Pancreas (tissue), 10 donors: ENCODE measurements at places on chromosomes 3 and 15.

DNA sequence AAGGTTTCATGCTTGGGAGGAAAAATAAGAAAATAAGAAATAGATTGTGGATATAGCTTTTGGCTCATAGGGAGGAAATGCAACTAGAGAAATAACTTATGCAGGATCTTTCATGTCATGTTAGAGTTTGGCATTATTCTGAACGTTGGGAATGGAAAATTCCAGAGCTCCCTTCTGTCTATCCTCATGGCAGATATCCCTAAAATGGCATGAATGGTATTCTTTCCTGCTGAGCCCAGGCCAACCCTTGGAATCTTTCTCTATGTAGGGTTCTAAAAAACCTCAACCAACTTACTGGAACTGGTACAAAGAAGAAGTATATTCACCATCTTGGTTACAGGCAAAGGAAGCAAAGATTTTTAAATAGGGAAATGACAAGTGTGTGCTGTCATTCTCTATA lies 212.5 kb downstream of the CHST2 start:
- H3K4me3 ChIP-seq = no peak overlapping the region
- H3K27ac ChIP-seq = no peak overlapping the region
- no peaks in the 10 kb centered on the region for H3K4me1 ChIP-seq
- no peaks in the 10 kb centered on the region for H3K27me3 ChIP-seq

DNA sequence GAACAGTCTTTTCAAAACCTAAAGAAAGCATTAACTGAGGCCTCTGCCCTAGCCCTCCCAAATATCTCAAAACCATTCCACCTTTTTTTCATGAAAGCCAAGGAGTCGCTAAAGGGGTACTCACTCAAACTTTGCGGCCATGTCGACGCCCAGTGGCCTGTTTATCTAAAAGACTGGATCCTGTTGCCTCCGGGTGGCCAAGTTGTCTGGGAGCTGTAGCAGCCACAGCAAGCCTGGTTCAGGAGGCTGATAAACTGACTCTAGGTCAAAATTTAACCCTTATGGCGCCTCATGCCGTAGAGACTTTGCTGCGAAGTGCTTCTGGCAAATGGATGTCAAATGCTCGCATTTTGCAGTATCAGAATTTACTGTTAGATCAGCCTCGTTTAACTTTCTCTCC lies 39.5 kb downstream of the ZBTB11 start:
- H3K4me3 ChIP-seq = no peak overlapping the region
- no peaks in the 10 kb centered on the region for H3K36me3 ChIP-seq
- no peak overlapping the region for H3K27ac ChIP-seq
- no peak for DNase-seq
- H3K4me1 ChIP-seq = no peaks in the 10 kb centered on the region

- no peak for DNase-seq
- H3K4me3 ChIP-seq = peak overlapping the region; percentile 80
- peak overlapping the region; percentile 47 for H3K27ac ChIP-seq
- no peaks in the 10 kb centered on the region for H3K27me3 ChIP-seq
Observed at GRCh38 chr15:78077871-78078210, 330 bp upstream of the TBC1D2B start.

DNA sequence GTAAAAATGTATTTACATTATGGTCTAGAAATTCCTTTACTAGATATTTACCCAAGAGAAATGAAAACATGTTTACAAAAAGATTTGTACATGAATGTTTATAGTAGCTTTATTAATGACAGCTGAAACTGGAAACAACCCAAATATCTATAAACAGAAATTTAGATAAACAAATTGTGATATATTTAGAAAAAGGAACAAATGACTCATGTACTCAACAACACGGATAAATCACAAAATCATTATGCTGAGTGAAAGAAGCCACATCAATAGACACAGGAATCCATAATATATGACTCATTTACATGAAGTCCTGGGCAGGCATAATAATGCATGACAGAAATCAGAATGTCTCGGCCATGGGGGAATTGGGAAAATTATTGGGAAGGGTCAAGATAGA lies 1020.2 kb downstream of the SQOR start:
- no peaks in the 10 kb centered on the region for H3K36me3 ChIP-seq
- no peaks in the 10 kb centered on the region for H3K27me3 ChIP-seq
- no peak for DNase-seq
- no peak overlapping the region for H3K27ac ChIP-seq
- H3K4me3 ChIP-seq = no peak overlapping the region
- no peaks in the 10 kb centered on the region for H3K4me1 ChIP-seq

GRCh38 chr3:119331661-119332060 lies 37.5 kb downstream of the ARHGAP31 start:
- no peaks in the 10 kb centered on the region for H3K27me3 ChIP-seq
- DNase-seq = no peak
- H3K4me1 ChIP-seq = no peaks in the 10 kb centered on the region
- no peaks in the 10 kb centered on the region for H3K36me3 ChIP-seq
- no peak overlapping the region for H3K27ac ChIP-seq

DNA sequence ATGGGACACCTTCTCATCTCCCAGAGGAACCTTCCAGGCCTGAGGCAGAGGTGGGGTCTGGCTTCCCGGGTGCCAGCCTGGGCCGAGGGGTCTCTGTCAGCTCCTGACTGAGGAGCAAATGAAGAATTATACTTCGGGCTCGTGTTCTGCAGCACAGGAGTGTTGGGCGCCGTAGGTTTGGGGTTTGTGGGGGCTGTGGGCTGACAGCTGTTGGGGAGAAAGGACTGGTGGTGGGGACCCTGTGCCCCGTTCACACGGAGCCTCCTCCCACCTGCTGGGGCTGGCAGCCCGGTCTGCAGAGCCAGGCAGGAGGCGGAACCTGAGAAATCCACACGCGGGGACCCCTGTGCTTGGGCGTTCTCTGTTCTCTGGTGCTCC lies 59.7 kb downstream of the ADAMTS7 start:
- no peaks in the 10 kb centered on the region for H3K36me3 ChIP-seq
- no peak overlapping the region for H3K4me3 ChIP-seq
- H3K27ac ChIP-seq = no peak overlapping the region
- no peak for DNase-seq
- no peaks in the 10 kb centered on the region for H3K4me1 ChIP-seq

- H3K36me3 ChIP-seq = no peaks in the 10 kb centered on the region
- H3K27me3 ChIP-seq = no peaks in the 10 kb centered on the region
- H3K4me3 ChIP-seq = no peak overlapping the region
- H3K27ac ChIP-seq = no peak overlapping the region
- DNase-seq = no peak
Observed at GRCh38 chr3:160381470-160381869, 17.6 kb downstream of the IFT80 start.

DNA sequence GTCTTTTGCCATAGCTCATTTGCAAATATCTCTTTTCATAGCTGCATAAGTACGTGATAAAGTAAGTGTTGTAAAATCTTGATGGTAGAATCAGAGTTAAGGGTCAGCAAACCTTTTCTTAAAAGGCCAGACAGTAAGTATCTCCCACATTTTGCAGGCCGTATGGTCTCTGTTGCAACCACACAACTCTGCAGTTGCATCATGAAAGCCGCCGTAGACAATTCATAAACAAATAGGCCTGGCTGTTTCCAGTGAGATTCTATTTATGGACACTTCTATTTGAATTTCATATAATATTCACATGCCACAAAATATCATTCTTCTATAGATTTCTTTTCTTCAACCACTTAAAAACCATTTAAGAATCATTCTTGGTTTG lies 248.5 kb downstream of the TLE3 start:
- H3K4me3 ChIP-seq = no peak overlapping the region
- H3K27me3 ChIP-seq = no peaks in the 10 kb centered on the region
- no peak for DNase-seq
- H3K27ac ChIP-seq = no peak overlapping the region
- no peaks in the 10 kb centered on the region for H3K4me1 ChIP-seq

GRCh38 chr3:40582401-40583027 lies 57.8 kb downstream of the ZNF621 start:
- no peak overlapping the region for H3K27ac ChIP-seq
- no peak overlapping the region for H3K4me3 ChIP-seq
- DNase-seq = no peak

- no peak overlapping the region for H3K4me3 ChIP-seq
- no peak overlapping the region for H3K27ac ChIP-seq
- H3K27me3 ChIP-seq = no peaks in the 10 kb centered on the region
- DNase-seq = no peak
- no peaks in the 10 kb centered on the region for H3K4me1 ChIP-seq
Observed at GRCh38 chr3:32457971-32458471, 44.6 kb downstream of the CMTM6 start.

DNA sequence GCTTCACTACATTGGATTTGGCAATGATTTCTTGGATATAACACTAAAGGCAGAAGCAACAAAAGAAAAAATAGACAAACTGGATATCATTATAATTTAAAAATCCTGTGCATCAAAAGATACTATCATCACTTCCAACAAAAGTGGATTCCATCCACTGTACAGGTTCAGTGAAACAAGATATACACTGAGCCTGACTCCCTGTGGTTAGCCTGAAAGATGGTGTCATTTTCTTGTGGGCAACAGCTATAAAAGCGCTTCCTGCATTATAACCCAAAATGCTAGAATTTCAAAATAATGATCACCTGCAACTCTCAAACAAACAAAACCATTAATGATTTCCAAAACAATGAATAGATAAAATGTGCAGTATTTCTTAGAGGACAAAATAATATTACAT lies 39.6 kb upstream of the TBC1D23 start:
- no peaks in the 10 kb centered on the region for H3K27me3 ChIP-seq
- no peak for DNase-seq
- H3K36me3 ChIP-seq = no peaks in the 10 kb centered on the region
- H3K27ac ChIP-seq = no peak overlapping the region
- no peak overlapping the region for H3K4me3 ChIP-seq

DNA sequence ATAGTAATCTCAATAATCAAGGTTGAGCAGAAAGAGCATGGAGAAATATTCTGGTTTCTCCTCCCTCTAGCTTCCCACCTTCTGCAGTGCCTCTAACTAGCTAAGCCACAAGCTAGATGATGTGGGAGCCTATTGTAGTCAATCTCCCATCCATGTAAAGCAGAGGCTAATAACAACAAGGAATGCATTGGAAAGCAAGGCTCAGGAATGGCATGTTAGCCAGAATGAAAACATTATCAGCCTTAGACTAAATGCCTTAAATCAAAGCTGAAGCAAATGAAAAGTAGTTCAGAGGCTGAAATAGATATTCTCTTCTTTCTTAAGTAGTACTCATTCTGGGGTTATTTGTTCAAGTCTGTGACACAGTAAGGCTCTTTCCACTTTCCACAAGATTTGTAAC lies 350.3 kb upstream of the DPPA4 start:
- H3K36me3 ChIP-seq = no peaks in the 10 kb centered on the region
- no peak overlapping the region for H3K4me3 ChIP-seq
- no peaks in the 10 kb centered on the region for H3K27me3 ChIP-seq
- no peak overlapping the region for H3K27ac ChIP-seq
- no peak for DNase-seq

DNA sequence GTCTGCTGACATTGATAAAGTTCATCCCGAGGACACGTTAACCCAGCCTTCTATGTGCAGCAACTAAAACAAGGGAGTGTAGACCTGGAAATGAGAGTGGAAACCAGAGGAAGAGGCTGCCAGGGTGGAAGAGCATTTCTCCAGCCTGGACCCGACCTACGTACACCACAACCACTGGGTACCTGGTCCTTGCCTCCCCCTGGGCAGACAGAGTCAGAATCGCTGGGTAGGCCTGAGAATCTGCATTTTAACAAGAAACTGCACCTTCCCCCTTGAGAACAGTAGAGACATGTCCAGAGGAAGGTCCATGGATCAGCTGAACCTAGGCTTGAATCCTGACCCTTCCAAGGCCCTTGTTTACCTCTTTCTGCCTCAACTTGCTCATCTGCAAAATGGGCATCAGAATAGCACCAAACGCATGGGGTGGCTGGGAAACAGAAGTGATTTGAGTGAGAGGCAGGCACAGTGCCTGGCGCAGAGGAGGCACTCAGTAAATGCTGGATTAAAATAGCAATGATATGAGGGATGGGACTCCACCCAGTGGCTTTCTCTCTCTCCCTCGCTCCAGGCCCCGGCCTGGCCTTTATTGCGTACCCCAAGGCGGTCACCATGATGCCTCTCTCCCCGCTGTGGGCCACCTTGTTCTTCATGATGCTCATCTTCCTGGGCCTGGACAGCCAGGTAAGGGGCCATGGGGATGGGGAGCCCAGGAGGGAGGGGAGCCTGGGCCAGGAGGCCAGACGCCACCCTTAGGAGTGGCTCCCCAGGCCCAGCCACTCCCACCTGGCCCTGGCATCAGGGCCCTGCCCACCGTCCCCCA lies 66.9 kb upstream of the SLC6A1 start:
- H3K27ac ChIP-seq = no peak overlapping the region
- no peaks in the 10 kb centered on the region for H3K27me3 ChIP-seq

- no peak overlapping the region for H3K4me3 ChIP-seq
- peaks cover 8% of the 10 kb centered on the region for H3K4me1 ChIP-seq
- no peaks in the 10 kb centered on the region for H3K27me3 ChIP-seq
- H3K27ac ChIP-seq = no peak overlapping the region
- DNase-seq = no peak
- H3K36me3 ChIP-seq = no peaks in the 10 kb centered on the region
Observed at GRCh38 chr3:59480486-59480995, 430.7 kb upstream of the CFAP20DC start.
